Stimulated activated CD8-positive, alpha-beta memory T cell treated with anti-CD3 and anti-CD28 coated beads, Interleukin-15, amount 100 ng/mL, for 48 hours (primary cell): ENCODE measurements at places on chromosomes 12 and 14.

DNA sequence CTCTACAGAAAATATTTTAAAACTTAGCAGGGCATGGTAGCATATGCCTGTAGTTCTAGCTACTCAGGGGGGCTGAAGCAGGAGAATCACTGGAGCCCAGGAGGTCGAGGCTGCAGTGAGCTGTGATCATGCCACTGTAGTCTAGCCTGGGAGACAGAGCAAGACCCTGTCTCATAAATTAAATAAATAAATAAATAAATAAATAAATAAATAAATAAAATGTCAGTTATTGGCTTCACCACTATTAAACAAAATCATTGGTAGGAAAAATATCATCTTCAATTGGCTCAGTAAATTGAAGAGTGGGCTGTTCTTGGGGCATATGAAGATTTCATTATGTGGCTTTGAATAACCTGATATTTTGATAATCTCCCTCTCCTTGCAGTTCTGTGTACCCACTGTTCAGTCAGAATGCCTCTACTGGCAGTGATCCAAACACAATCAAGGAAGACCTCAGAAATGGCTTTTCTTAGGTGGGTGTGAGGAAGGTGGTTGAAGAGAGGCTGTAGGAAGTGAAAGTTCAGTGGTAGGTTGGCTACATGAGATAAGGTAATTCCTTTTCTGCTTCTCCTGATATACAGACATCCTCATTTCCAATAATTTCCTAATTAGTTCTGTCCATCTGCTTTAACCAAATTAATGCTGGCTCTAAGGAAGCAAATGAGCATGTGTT, 175.8 kb downstream of the MSRB3 start:
- DNase-seq, result no peak

- no peak for DNase-seq
Observed at GRCh38 chr12:121114019-121114639, 18.5 kb upstream of the P2RX7 start.

DNA sequence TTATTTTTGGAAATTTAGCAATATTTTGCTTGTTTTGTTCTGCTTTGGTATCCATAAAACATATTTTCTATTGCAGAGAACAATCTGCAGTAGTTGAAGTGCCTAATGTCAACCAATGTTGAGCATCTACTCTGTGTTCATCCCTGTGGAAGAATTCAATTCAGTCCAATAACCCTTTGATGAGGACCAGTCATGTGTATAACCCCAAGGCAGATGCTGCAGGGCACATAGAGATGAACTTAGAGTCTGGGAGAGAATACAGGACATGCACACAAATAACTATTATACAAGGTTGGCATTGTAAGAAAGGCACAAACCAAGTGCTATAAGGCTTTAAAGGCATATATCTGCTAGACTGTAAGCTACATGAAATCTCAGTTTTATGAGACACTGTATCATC, 304.7 kb downstream of the LRIG3 start:
- no peak for DNase-seq

DNA sequence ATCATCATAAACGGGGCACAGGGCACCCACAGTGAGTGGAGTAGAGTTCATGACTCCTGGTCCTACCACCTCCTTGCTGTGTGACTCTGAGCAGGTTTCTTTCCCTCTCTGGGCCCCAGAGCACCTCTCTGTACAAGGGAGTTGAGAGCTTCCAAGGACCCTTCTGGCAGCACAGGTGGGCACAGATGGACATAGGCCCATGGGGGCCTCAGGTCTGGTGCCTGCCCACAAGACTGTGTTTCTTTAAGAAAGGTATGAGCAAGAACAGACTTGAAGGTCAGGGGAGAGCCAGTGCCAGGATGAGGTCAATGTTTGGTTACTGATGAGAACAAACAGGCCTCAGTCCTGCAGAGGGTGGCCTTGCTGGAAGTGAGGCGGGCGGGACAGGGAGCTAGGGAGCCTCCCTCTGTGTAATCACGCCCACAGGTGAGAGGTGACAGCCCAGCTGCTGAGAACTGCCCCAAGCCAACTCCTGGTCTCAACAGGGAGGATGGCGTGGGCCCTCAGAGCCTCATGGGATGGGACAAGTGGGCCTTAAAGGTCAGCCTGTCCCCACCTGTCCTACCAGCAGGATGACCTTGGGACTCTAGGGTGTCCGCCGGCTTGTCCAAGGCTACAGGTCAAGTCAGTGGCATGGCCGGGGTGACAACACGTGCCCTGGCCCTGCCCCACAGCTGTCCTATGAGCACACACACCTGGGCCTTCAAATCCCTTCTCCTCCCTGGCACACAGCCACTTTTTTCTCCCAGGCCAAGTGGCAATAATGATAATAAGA, 49.1 kb downstream of the CCDC85C start:
- no peak for DNase-seq

GRCh38 chr12:12028668-12029402, 41.9 kb upstream of the BCL2L14 start:
- no peak for DNase-seq

- no peak for DNase-seq
Observed at GRCh38 chr12:117714203-117714602, 254.6 kb downstream of the KSR2 start.

- no peak for DNase-seq
Observed at GRCh38 chr12:78719721-78720120, 144.9 kb upstream of the SYT1 start.

DNA sequence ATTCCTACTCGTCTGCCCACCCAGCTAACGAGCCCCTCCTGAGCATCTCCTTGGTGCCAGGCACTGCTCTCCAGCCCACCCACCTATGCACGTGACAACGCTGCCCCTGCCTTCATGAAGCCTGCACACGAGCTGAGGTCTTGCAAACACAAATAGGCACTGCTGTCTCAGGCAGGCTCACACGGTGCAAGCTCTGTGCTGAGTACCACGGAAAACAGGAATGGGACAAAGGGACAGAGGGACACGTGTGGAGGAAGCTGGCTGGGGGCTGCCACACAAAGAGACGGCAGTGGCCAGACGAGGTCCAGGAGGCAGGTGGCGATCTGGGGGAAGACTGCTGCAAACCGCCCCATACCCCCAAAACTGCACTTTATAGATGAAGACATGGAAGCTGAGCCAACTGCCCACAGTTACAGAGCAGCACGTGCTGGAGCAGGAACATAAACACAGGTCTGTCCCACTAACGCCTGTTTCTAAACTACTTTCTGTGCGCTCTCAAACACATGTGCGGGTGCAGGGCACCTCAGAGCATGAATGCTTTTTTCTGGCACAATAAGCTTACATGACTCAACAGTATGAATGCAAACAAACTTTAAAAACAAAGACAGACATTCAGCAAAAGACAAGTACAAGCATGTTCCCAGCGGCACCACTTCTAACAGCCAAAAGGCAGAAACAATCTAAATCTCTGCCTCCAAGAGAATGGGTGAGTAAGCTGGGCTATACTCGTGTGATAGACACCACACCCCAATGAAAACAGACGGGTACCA, 64.5 kb downstream of the AMN start:
- no peak for DNase-seq

GRCh38 chr12:108856170-108856427, 1.3 kb downstream of the SSH1 start:
- no peak for DNase-seq

DNA sequence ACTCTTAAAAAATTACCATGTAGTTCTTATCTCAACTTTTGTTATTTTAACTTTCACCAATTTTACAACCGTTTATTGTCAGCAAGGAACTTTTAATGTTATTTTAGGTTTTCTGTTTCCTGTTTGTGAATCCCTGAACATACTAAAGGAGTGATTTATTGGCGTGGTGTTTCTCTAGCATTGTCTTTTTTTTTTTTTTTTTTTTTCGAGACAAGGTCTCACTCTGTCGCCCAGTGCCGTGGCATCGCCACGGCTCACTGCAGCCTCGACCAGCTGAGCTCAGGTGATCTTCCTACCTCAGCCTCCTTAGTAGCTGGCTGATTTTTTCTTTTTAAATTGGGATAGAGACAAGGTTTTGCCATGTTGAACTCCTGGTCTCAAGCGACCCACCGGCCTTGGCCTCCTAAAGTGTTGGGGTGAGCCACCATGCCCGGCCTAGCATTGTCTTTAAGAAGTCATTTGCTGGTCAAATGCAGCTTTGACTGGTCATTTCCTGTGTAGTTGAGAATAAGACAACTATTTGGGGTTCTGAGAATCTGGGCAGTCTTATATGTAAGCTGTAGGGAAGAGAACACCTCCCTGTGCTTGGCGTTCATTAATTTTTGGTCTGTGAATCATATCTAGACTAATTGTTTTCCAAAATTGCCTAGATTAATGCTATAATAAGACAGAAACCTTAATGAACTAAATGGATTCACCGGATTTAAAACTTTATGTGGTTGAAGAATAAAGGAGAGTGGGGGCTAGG, 2.1 kb downstream of the WASHC4 start:
- no peak for DNase-seq

GRCh38 chr12:31518680-31519227, 72.2 kb downstream of the DENND5B start:
- DNase-seq, result no peak

DNA sequence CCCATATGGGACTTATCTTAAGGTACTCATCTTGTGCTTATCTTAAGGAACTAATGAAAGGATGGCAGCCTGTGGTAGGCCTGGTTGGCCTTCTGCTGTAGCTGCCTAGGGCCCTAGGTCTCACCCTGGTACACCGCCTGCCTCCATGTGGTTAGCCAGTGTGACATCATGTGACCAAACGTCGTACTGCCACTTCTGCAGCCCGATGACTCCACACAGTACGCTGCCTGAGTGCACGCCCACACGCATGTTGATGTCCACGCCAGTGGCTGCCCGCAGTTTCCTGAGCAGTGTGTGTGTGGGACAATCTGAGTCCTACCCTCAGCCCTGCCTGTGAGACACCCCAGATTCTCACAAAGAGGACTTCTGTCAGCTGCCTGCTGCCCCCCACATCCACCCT, 5.1 kb downstream of the ADCY4 start:
- DNase-seq, result peak; percentile 70

DNA sequence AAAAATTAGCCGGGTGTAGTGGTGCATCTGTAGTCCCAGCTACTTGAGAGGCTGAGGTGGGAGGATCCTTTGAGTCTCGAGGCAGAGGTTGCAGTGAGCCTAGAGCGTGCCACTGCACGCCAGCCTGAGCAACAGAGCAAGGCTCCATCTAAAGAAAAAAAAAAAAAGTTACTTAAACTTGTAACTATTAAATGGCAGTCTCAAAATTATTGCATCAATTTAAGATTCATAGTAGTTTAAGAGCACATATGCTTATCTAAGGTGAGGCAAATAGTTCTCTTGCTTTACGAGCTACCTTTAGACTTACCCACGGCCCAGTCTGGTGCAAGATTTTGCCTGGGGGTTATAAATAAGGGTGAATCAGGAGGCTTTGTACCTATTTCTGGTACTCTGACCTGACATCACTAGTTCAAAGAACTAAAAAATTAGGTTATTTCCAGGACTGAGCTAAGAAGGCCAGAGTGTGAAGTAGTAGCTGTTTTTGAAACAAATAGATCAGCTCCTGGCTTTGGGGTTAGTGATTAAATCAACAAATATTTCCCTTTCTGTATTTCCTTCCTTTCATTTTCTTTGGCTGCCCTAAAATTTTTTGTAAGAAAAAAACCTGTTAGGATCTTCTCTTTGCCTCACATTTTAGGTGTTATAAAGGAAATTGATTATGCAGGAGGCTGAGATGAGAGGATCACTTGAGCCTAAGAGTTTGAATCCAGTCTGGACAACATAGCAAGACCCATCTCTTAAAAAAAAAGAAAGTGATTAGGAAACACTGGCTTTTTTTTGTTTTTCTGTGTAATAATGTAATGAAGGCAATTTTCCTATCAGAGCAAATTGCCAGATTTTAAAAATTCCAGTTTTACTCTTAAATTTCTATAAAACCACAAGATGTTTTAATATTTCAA, 3.6 kb downstream of the MGAT2 start:
- no peak for DNase-seq

DNA sequence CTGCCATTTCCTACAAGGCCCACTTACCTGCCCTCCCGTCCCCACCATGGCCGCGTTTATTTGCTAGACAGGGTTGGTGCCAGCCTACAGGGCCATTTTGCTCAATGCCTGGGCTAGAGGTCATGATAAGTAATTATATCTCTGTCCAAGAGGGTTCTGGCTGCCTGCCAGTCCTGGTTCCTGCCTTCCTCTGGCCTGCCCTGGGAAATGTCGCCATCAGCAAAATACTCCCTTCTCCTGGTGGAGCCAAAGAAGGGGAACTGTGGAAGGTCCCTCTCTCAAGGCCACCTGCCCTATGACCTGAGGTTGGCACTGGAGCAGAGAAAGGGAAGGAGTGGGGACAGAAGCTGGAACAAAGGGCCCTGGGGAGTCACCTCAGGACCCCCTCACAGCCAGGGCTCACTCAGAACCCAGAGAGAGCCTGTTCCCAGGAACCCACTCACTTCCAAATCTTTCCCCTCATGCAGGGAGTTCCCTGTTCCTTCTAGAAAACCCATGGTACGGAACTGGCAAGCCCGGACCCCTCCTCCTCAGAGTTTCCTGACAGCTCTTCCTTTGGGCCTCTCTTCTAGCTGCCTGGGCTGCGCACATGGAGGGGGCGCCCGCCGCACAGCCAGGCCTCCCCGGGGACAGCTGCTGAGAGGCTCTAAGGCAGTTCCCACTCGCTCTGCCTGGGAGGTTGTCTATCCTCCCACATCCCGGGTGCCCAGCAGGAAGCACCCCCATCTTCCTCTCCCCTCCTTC, 280.5 kb downstream of the DPF3 start:
- no peak for DNase-seq
